KG1 (cell line): ENCODE measurements at places on chromosomes 3 and 15.

DNA sequence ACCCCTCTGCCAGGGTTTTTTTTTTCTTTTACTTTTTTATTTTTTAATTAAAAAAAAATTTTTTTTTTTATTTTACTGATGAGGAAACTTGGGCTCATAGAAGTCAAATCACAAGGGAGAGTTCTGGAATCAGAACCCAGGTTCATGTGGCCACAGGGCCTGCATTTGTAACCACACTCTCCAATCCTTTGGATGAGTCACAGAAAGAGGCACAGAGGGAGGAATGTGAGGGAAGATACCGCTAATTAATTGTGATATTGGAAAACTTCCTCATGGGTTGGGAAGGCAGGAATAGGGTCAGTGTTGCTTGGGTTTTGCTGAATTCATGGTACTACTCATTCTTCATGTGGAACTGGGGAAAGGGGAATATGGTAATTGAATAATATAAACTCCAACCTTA, 132.9 kb upstream of the SLC6A11 start:
- no peak for DNase-seq

DNA sequence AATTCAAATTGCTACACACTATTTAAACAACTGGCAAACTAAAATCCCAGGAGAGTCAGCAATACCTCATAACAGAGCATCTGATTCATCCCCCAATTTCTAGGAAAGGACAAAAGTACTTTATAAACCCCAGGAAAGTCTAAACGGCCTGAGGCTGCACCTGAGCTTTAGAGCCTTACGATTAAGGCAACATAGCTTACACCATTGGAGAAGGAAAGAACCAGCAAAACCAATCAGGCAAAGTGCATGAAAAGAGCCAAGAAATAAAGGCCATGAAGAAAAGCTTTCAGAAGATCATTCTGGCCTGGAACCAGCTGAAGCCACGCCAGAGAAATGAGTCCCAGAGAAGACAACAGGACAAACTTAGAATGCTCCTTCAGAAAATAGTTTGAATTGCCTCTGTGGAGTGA, 48.1 kb downstream of the PTPN9 start:
- no peak for DNase-seq

- DNase-seq = no peak
Measured at GRCh38 chr3:53675022-53675697, 171.1 kb downstream of the CHDH start.

DNA sequence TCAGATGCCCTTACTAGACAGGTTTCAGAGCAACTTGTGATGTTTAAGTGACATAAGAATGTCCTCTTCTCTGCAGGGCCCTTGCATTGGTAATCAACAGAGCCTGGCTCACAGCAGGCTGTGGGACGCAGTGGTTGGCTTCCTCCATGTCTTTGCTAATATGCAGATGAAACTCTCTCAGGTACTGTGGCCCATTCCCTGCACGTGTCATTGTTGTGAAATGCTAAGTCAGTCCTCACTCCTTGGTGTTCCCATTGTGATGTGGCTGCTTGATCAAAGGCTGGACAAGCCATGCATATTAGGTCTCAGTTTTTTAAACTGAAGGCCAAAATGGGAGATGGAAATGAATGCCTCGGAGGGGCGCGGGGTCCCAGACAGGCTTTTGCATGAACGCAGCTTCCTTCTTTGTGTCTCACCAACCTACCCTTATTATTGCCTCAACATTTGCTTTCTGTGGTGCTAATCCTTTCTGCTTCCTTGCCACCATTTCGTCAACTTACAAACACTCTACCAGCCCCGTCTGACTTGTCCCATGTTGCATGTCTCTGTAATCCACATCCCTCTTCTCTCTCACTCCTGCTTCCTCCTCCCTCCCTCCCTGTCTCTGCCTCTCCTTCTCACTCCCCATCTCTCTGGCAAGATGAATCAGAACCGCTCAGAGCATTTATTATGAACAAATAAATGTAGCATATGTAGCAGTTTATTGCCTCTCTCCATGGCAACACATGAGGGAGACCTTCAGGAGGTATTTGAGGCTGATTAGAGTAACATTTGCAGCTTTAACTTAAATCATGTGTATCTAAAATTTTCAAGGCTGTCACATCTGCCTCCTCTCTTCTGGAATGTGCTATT, 133.2 kb upstream of the CHRM5 start:
- DNase-seq = no peak

DNA sequence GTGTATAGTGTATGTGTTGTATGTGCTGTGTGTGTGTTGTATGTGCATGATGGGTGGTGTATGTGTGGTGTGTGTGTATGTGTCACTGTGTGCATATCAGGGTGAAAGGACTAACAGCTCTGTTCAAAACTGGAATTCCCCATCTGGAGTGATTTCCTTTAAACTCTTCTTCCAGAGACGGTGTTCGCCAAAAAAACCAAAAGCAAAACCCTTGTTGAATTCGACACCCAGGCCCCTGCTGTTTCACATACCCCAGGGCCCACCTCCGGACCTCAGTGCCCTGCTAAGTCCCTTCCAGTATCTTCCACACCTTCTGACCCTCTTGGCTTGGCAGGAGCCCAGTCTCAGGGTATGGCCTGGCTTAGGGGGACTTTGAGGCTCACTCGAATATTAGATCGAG, 44.9 kb upstream of the SEC13 start:
- no peak for DNase-seq

- peak; percentile 52 for DNase-seq
Measured at GRCh38 chr15:66369773-66370651, 13.5 kb upstream of the TIPIN start.

DNA sequence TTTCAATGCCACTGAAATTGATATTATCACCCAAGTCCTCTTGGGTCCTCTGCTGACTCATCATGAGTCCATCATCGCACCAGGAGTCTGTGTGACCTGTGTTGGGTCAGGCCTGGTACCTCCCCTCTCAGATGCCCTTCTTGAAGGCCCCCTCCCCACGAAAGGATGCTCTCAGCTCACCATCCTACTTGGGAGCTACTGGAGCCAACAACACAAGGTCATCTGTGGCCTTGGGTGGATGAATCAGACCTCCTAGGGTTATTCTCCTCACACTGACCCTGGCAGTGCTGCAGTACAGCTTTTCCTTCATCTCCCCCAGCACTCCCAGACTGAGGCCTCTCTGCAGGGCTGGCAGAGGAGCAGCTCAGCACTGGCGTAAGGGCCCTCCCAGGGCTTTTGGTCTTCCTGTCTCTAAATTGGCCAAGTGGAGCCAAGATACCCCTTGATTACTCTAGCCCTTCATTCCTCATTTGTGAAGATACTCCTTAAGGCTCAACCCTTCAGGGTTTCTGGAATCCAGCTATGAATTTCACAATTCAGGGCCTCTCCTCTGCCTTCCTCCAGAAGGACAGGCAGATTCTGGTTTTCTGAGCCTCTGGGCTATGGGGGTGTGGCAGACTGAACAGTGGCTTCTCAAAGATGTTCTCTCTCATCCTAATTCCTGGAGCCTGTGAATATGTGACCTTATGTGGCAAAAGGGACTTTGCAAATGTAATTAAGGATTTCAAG, 80.7 kb upstream of the GSK3B start:
- DNase-seq = no peak

GRCh38 chr3:38755130-38755529, 60.9 kb downstream of the SCN10A start:
- DNase-seq = no peak

DNA sequence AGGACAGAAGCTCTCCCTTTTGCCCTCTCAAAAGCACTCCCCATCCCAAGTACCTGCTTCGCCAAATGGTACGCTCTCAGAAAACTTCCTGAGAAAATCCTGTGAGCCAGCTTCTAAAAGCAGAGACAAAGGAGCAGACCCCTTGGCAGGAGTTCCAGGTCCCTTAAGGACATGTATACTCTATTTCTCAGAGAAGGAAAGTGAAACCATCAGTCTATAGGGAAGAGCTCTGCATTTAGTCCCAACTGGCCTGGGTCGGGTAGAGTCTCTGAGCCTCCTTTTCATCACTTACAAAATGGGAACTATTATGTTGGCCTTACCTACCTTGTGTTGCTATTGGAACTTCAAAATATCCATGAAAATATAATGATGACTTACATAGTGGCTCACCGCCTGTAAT, 19.7 kb downstream of the DAPK2 start:
- no peak for DNase-seq

GRCh38 chr15:56045068-56045748, 51.8 kb upstream of the NEDD4 start:
- DNase-seq = no peak

GRCh38 chr3:10006762-10007090, 19.5 kb upstream of the FANCD2 start:
- no peak for DNase-seq

DNA sequence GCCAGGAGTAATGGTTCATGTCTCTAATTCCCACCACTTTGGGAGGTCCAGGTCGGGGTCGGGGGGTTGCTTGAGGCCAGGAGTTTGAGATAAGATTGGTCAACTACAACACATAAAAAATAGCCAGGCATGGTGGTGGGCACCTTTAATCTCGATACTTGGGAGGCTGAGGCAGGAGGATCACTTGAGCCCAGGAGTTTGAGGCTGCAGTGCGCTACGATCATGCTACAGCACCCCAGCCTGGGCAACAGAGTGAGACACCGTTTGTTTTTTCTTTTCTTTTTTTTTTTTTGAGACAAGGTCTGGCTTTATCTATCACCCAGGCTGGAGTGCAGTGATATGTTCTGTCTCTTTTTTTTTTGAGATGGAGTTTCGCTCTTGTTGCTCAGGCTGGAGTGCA, 1.3 kb upstream of the VPS33B start:
- DNase-seq = no peak

GRCh38 chr3:177629276-177629675, 432.0 kb upstream of the TBL1XR1 start:
- DNase-seq = no peak

GRCh38 chr3:83523470-83524073, 1435.2 kb upstream of the CADM2 start:
- DNase-seq = no peak

GRCh38 chr15:79820820-79821219, 76.0 kb downstream of the MTHFS start:
- no peak for DNase-seq

- DNase-seq = no peak
Measured at GRCh38 chr3:151331696-151332095, 2.3 kb upstream of the P2RY13 start.

- DNase-seq = no peak
Measured at GRCh38 chr3:156898296-156898880, 72.2 kb downstream of the LEKR1 start.
